ENCODE measurements at places on chromosomes 11 and 22.

DNA sequence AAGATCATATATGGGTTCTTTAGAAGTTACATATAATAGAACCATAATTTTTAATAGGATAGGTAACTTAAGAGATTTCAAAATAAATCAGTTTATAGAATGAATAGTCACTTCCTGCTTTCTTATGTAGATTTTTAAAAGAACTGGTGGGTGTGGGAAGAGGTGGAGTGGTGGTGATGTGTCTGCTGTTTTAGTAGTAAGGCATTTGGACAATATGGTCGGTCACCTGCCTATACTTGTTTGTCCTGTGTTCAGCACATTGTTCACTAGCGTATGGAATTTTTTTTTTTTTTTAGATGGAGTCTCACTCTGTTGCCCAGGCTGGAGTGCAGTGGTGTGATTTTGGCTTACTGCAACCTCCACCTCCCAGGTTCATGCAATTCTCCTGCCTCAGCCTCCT, 39.3 kb downstream of the CCDC81 start:
- no peak for DNase-seq

DNA sequence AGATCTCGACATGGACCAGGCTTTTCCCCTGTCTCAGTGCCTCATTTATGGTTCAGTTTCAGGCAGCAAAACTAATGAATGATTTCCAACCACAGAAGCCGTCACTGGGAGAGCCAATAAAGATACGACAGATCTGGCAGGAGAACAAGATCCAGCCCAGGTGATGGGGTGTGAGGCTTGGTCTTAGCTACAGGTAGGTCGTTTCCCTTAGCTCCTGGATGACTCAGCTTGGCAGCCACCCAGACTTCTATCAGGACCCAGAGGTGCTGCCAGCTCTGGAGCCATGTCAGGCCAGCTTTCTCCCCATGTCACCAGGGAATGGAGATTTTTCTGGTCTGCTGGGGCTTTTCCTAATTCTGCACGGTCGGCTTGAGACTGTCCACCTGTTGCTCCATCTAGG, 36.3 kb upstream of the APOBEC3A start:
- DNase-seq: no peak

- no peak for DNase-seq
These were observed 29.0 kb downstream of the PDE3B start for GRCh38 chr11:14672635-14673034.

DNA sequence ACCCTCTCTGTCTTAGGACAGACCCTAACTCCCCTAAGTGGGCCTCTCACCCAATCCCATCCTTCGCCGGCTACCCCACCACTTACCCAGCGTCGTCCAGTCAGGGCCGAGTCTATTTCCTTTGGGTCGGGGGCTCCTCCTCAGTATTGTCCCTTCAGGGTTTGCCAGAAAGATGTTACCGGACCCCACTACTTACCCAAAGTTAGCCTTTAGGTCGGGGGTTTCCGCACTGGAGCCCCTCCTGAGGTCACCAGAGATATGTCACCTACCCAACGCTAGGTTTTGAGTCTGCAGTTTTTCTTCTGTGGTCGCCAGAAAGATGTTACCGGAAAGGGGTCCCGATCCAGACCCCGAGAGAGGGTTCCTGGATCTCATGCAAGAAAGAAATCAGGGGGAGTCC, 17.9 kb upstream of the B4GALNT4 start:
- no peak for DNase-seq

- DNase-seq: peak; percentile 43
These were observed 21.3 kb downstream of the TNKS1BP1 start for GRCh38 chr11:57303280-57303989.

DNA sequence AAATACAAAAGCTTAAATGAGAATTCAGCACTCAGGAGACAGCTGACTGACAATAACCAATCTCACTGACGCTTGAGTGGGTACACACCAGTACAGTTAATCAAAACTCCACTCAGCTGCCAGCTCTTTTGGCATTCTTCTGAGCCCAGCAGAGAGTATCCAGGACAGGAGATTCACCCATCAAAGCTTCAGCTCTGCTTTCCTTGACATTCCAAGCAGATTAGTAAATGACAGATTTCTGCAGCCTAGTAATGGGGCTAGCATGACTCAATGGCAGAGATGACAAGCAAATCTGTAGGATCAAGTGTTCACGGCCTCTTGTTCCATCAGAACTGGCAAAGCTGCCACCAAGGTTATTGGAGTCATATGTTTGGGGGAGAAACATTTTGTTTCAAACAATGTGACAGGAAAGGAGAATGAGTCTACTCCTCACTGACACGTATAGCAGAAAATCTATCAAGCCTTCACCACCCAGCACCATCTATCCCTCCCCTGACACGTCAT, 420.0 kb downstream of the DYNC2H1 start:
- DNase-seq: no peak

DNA sequence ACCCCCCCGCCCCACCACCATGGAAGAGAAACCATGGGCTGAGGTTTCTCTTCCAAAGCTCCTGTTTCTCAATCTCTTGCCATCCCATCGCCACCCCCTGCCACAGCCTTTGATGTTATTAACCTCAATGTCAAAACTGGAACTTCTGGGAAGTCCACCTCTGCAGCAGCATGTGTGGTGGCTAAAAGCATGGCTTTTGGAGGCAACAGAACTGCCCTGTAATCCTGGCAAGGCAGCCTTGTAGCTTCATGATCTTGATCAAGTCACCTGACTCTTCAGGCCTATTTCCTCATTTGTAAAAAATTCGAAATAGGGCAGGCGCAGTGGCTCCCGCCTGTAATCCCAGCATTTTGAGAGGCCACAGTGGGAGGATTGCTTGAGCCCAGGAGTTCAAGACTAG, 3.5 kb upstream of the COX8A start:
- DNase-seq: no peak

- DNase-seq: no peak
These were observed 36.3 kb downstream of the IGF2 start for GRCh38 chr11:2102883-2103213.

DNA sequence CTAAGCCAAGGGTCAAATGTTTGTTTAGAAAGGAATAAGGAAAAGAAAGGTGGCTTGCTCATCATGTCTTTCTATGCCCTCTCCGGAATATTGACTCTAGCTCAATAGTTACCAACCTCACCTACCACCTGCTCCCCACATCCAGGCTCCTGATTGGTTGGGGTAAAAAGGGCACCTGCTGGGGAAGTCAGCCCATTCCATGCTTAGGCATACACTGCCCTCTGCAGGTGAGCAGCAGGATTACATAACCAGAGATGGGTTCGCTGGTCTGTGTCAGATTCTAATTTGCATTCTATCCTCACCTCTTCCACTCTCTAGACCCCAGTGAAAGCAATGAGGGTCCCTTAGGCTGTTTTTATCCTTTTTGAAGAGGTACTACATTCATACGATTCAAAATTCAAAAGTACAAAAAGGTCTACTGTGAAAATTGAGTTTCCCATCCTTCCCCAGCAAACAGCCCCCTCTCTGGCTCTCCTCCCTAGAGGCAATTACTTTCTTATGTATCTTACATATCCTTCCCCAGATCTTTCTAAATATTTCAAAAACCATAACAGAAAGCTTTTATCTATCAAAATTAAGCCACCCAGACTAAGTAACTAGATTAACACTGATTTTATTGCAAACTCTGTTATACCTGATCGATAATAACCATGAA, 98.0 kb upstream of the ASPHD2 start:
- DNase-seq: peak; percentile 78

- DNase-seq: no peak
These were observed 33.0 kb upstream of the APOBEC3A start for GRCh38 chr22:38924347-38924952.

DNA sequence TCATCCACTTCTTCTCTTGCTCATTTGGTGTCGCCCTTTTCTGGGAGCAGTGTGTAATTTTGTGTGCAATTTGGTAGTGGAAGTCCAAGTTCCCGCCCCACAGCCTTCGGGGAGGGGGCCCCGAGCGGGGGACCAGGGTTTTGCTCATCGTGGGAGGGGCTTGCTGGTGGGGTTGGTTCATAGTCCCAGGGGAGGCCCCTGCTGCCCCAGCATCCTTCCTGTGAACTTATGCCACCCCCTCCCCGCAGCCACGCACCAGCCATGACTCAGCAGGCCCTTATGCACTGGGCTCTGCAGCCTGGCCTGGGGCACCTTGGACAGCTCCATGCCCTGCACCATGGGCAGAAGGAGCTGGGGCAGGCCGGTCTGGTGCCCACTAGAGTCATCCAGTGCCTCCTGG, 1183.6 kb downstream of the BRD1 start:
- no peak for DNase-seq

GRCh38 chr11:121059605-121060004, 35.7 kb downstream of the TBCEL start:
- DNase-seq: no peak

DNA sequence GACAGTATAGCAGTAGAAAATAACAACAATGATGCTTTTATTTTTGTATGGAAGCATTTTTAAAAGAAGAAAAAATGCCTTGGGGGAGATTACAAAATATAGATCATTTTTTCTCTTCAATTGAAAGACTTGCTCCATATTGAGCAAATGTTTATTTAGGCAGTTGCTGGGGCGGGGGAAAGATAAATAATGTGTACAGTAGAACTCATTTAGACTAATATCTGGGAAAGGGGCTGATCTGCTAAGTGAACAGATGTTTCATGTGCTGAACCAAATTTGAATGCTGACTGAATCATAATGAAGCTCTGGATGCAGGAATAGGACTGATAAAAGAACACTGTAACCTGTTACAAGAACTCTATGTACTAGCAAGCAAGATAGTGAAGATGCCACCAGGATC, 457.1 kb upstream of the TENM4 start:
- no peak for DNase-seq

GRCh38 chr11:86955111-86955360, 159 bp downstream of the FZD4 start:
- no peak for DNase-seq

- DNase-seq: no peak
These were observed 2.2 kb downstream of the TCIRG1 start for GRCh38 chr11:68040957-68041591.

DNA sequence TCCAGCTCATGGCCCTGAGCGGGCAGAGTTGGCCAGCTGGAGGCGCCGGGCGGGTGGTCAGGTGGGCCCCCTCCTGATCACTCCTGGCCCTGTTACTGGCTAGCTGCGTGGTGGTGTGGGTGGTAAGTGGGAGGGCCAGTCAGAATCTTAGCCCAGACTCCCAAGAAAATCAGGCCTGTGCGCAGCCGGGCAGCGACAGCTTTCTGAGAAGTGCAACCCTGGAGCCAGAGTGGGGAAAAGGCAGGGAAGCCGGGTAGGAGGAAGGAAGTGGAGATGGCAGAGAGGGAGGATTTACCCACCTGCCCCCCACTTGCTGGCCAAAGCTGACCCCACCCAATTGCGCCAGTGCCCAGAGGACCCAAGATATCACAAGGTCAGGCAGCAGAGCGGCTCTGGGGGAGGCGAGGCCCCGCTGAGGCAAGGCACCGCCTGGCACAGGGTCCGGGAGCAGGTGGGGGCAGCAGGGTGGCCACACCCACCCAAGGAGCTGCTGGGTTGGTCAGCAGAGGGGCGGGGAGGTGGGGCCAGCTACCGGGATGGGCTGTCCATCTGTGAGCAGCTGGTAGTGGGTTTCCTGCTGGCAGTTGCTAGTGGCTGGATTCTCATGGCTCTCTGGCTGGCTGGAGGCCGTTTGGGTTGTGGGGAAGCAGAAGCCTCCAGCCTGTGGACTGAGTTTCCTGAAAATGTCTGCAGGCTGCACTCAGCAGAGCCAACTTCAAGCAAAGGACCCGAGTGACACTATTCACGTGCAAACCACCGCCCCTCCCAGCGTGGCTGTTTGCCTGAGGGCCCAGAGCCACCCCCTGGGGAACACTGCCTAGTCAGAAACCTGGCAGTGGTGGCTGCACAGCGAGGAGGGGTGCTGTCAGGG, 196.4 kb downstream of the IGLL1 start:
- DNase-seq: peak; percentile 76

DNA sequence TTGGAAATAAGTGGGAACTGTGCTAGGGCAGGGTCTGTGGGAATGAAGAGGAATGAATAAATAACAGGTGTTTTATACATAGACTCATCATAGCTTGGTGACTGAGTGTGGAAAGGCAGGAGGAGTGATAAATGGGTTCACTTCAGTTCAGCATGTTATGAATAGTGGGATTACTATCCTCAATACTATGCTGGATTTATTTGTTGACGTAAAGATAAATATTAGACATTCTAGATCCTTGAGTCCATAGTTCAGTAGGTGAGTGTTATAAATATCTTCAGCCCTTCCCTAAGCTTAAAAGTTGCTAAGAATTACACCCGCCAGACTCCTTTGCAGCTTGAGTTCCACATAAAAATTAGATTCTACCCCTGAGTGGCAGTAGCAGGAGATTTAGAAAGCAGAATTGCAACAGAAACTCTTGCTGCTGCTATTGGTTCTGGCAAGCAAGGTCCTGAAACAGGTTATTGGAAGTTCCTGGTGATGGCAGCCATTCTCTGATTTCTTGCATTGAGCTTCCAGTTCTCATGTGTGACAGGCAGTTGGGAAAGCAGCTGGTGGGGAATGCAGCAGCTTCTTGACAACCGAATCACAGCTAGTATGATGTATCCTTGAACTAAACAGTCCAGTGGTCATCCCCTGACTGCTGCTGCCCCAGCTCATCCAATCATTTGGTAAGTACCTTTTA, 1558.9 kb downstream of the FAM181B start:
- DNase-seq: no peak

- no peak for DNase-seq
These were observed 24.0 kb upstream of the ROBO3 start for GRCh38 chr11:124841201-124841600.

GRCh38 chr11:11105361-11105760, 247.5 kb upstream of the ZBED5 start:
- DNase-seq: no peak

- DNase-seq: no peak
These were observed 78.6 kb upstream of the RTL6 start for GRCh38 chr22:44576311-44577260.

DNA sequence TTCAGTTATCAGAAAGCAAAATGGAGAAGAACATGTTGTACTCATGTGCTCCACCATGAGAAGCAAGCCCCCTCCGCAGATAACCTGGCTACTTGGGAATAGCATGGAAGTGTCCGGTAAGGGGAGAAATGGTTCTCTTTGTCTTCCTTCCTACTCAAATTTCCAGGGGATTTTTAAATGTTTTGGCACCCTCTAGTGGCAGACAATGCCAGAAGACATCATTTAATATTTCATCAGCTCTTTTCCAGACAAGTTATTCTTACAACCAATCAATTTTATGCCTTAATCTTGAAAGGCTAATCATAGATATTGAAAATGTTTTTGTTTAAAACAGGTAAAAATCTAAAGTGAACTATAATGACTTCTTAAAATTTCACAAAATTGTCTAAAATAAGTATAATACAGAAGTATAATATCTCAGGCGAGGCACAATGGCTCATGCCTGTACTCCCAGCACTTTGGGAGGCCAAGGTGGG, 15.7 kb downstream of the CRTAM start:
- DNase-seq: no peak
